RPMI7951 (cell line): ENCODE measurements at places on chromosomes 7 and 10.

DNA sequence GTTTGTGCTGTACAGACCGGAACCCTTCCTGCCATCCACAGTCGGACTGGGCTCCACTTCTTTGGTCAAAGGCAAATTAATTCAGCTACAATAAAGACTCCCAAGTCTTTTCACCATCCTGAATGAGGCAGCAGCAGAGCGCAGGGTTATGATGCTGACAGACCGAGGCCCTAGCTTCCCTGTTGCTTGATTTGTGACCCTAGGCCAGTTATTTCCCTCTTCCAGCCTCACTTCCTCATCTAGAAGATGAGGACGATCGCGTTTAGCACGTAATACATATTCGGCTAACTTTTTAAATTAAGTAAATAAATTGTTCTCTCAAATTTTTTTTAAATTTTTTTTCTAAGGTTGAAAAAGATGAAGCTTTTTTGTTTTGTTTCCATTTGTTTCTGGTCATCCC, 18.1 kb downstream of the ADRB1 start:
- no peak for DNase-seq

- no peak for DNase-seq
Observed at GRCh38 chr7:128961030-128961659, 23.4 kb downstream of the IRF5 start.

- DNase-seq = no peak
Observed at GRCh38 chr7:107746006-107746405, 2.1 kb downstream of the CBLL1 start.

DNA sequence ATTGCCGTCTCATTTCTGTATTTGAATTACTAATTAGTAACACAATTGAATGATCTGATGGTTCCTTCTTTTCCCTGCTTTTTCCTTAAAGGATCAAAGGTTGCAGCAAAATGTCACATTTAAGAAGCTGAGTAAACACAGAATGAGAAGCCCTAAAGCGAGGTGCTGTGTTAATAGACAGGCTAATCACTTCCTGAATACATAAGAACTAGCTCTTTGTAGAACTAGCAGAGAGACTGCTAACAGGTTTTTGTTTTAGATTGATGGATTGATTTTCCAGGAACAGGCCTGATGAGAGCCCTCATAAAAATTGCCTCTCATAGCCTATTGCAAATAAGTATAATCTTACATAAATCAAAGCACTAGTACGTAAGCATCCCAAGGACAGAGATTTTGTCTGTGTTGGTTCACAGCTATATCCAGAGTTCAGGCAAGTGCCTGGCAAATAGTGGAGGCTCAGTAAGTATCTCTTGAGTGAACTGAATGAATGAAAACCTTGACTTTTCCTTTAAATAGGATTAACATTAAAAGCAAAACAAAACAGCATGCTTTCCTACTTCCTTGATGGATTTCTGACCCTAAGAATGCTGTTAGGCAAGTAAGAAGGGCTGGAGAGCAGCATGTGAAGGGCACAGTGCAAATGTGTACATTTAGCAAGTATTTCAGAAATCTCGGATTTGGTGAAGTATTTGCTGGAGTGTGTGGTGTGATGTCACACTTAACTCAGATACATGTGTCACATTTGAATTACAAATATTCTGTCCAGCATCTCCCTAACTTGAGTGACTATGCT, 3.3 kb downstream of the TMEM229A start:
- no peak for DNase-seq

DNA sequence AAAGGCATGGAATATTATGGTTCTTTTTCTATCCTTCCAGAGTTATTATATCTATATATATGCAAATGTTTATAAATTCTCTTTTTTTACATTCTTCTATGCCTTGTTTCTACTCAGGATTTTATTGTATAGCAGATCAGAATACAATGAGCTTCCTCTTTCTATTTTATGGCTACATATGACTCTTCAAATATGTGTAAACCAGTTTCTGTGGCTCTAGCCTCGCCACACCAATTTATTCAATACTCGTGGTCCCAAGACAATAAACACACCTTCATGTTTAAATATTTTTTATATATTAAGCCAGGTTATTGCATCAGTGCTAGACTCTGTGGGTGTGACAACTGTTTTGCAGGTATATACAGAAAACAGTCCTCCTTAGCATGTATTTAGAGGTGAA, 237.5 kb upstream of the MKLN1 start:
- DNase-seq = no peak

GRCh38 chr7:101622609-101623173, 6.4 kb downstream of the MYL10 start:
- no peak for DNase-seq

DNA sequence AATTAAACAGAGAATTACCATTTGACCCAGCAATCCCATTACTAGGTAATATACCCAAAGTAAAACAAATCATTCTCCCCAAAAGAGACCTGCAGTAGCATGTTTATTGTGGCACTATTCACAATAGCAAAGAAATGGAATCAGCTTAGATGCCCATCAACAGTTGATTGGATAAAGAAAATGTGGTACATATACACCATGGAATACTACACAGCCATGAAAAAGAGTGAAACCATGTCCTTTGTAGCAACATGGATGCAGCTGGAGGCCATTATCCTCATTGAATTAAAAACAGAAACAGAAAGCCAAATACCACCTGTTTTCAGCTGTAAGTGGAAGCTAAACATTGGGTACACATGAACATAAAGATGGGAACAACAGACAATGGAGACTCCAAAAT, 1141.8 kb upstream of the AUTS2 start:
- DNase-seq = no peak

GRCh38 chr7:18400726-18401125, 94.8 kb upstream of the HDAC9 start:
- no peak for DNase-seq

GRCh38 chr10:78620985-78621799, 447.6 kb upstream of the ZMIZ1 start:
- DNase-seq = no peak

GRCh38 chr10:71603150-71603549, 116.4 kb downstream of the C10orf105 start:
- DNase-seq = peak; percentile 43

DNA sequence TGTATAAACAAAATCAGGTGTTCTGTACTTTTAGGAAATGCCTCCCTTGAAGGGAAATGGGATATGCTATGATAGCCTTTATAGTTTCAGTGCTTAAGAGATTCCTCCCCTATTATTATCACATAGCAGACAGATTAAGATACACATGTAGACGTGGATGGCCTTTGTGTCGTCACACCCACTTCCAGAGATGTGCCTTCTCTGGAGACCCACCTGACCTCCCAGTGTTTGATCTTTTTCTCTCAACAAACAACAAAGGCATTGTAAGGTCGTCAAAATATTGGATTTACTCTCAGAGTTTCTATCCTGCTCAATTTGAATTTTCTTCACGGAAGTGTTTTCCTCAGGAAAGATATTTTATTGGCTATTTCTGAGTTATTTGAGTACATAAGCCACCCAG, 25.7 kb upstream of the C1GALT1 start:
- DNase-seq = peak; percentile 30

GRCh38 chr7:111108000-111108399, 17.1 kb downstream of the LRRN3 start:
- DNase-seq = no peak

DNA sequence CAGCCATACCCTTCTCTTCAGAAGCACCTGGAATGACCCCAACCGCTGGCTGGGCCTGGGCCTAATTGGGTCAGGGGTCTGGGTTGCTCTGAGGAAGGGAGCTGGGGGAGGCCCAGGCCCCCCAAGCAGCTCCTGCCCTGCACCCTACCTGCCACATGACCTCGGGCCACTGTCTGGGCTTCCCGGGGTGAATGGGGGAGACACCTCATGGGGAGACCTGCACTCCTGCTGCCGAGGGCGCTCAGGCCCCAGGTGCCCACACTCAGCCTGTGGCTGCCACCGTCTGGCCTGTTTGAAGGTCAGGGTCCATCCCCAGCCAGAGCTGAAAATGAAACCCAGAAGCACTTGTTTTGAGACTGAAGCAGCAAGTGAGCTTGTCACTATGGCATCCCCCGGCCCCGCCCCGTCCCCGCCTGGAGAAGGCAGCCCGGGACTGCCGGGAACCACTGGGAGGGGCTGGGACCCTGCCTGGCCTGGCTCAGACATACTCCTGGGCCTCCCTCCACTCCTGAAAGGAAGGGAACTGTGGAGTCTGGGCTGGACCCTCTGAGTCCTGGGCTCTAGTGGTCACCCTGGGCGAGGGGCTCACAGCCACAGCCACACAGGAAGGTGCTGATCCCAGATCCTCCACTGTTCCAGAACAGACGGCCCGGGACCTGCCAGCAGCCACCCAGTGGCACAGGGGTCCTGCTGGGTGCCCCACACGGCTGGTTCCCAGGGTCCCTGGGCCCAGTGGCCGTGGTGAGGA, 7.4 kb upstream of the MICALL2 start:
- peak; percentile 63 for DNase-seq

GRCh38 chr10:36333446-36333845, 691.4 kb upstream of the FZD8 start:
- DNase-seq = no peak

- DNase-seq = no peak
Observed at GRCh38 chr7:15403315-15403714, 158.5 kb downstream of the AGMO start.

DNA sequence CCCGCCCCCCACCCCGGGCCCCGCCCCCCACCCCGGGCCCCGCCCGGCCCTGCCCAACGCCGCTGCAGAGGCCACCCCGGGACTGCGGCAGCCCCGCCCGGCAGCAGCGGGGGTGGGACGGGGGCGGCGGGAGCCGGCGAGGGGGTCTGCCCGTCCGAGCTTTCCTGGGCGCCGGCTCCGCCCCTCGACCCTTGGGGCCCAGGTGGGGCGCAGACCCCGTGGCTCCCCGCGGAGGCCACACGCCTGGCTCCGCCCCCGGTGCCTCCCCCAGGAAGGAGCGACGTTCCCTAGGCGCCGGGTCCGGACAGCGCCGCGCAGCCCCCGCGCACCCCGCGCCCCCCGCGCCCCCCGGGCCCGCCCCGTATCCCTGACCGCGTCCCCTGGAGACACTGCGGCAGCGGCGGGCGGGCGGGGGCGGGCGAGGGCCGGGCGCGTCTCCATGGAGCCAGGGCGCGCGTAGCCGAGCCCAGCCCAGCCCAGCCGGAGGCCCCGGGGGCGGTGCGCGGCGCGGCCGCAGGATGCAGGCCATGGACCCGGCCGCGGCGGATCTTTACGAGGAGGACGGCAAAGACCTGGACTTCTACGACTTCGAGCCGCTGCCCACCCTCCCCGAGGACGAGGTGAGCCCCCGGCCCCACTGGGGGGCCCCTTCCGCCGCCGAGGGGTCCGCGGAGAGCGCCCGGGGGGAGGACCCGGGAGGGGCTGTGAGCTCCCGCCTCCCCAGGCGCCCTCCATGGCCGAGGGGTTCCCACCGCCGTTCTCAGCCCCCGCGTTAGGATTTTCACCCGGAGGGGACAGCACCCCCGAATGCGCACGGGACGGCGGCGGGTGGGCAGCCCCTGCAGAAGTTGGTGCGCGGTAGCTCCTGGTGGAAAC, at the start of gene KNDC1:
TSS of gene KNDC1 (plus strand) at position 270 of the 876 bp plus-strand sequence. CDS start at position 519, 249 bp downstream.
- DNase-seq = peak; percentile 32

DNA sequence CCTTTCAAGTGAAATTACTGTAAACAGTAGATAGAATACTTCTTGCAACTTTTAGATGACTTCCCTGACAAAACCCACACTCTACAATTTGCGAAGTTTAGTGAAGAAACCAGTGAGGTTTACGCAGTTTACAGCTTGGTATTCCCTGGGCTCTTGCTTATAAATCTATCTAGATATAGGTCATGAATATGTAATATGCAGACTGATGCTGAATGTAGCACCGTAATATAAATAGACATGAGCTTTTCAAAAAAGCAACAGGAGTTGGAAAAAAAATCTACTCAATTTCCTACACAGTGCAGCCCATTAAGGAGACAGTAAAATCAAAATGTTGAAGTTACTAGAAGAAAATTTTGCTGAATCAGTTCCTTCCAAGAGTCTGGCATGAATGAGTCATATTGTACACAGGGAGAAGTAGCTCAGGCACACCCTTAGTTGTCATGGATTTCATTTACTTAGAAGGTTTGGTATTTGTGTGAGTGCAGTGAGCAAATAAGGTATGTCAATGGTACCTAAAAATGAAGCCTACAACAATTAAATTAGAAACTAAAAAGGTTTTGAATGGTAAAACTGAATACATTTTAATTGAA, 67.7 kb upstream of the NEUROD6 start:
- DNase-seq = peak; percentile 48

DNA sequence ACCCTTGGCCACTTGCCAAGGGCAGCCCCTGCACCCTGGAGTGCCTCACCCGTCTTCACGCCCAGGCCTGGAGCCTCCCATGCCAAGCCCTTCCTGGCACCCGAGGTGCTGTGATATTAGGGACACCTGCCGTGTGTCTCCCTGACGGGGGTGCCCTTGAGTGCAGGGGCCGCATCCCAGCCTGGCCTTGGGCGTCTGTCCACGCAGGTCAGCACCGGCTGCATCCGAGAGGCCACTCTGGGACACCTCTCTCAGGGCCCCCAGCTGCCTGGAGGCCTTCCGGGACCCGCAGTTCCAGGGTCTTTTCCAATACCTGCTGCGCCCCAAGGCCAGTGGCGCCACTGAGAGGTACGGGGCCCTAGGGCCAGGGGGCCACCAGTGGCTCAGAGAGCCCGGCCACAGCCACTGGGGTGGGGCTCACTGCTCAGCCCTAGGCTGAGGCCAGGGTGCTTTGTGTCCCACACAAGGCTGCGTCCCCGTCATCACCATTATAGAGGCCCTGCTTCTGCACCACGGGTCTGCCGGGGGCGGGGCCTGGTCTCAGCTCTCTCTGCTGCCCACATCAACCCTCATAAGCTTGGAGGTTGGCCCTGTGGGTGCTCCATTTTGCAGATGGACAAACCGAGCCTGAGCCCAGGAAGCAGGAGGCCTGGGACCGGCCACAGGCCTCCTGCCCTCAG, 12.7 kb downstream of the AP5Z1 start:
- DNase-seq = no peak

DNA sequence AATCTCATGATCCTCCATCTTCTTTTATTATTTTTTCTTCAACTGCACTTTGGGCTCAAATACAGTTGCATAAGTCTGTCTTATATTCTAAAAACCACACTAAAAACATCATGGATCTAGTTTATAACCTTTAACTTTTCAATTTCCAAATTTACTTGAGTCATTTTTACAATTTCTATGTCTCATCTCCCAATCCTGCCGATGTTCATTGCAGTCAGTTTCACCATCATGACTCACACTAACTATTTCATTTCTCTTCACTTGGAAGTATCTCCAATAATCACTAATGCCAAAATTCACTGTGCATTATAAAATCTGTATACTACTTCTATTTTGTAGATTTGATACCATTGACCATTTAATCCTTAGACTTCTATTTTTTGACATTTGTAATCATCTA, 806.9 kb upstream of the SORCS1 start:
- DNase-seq = peak; percentile 66

DNA sequence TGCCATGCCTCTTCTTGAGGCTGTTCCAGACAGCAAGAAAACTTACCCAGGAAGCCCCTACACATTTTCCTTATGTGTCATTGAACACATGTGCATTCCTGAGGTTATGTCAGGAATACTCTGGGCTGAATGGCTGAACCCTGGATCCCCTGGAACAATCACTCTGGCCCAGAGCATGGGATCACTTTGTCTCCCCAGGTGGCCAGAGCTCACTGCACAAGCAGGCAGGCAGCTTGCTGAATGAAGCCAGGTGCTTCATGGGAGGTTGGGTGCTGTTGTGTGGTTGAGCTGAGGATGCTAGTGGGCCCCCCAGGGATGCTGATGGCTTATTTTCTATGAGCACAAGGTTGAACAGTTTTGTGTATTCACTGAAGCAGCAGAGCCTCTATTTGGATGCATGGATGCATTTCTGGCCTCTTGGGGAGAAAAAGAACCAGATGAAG, 54.7 kb upstream of the NPTX2 start:
- DNase-seq = peak; percentile 80
